GM23248 (cell line): ENCODE measurements at places on chromosomes 7 and 10. TPM values are rescaled to one million over a fixed set of nuclear protein-coding genes. Genes with fewer than 3 reads are reported as not detected.

GRCh38 chr10:68106656-68107055 lies 2.6 kb upstream of the MYPN start:
- peak; percentile 85 for DNase-seq

INHBA gene
- 7.9 and 8.8 TPM in 2 replicates for polyA plus RNA-seq

- peak; percentile 80 for DNase-seq
Measured at GRCh38 chr7:128833946-128834325, 3.7 kb downstream of the FLNC start.

GRCh38 chr7:100095289-100095688 lies 5.9 kb downstream of the MCM7 start:
- no peak for DNase-seq

- peak; percentile 96 for DNase-seq
Measured at GRCh38 chr10:79149662-79150443, 81.1 kb downstream of the ZMIZ1 start.

CYP2C19 gene
- not detected in 2 replicates for polyA plus RNA-seq

- DNase-seq = peak; percentile 81
Measured at GRCh38 chr10:117370205-117370604, 5.0 kb downstream of the PDZD8 start.

GRCh38 chr10:30155401-30155800 lies 96.0 kb upstream of the JCAD start:
- DNase-seq = peak; percentile 41

DNA sequence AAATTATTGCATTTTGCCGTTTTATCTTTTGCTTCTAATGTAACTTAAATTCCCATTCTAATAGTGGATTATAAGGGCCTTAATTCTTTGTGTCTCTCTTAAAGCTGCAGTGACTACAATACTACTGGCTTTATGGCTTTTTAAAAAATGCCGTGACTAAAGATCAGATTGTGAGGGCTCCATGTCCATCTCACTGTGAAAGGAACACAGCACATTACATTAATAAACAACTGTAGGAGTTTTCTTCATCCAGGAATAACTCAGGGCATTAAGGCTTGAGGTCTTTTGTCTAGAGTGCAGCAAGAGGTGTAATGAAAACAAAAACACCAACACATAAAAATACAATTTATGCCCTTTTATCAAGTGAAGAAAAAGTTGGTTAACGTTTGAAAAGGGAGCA lies 205.3 kb downstream of the SKAP2 start:
- DNase-seq = no peak

- DNase-seq = no peak
Measured at GRCh38 chr7:12737373-12737772, 49.9 kb downstream of the ARL4A start.

- no peak for DNase-seq
Measured at GRCh38 chr7:16919440-16919839, 37.7 kb upstream of the AGR3 start.
